NCI-H1417 (cell line): ENCODE measurements at places on chromosomes 12 and 14.

DNA sequence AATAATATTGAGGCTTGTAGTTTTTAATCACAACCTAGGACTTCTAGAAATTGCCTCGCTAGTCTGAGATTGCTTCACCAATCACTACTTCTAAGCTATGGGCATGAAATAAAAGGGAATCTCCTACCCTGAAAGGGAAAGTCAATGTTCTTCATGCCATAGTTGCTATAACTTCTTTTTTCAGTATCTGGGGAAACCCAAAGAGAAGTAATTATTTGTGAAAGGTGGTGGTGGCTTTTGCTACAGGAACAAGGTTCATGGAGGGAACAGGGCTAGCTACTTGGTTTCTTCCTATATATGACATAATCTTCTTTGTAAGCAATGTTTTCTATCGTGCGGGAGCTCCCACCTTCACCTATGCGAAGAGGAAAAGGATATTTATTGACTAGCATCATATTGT is 61.6 kb upstream of the DNM1L start:
- DNase-seq: no peak

- peak; percentile 29 for DNase-seq
Measured at GRCh38 chr14:54003064-54003463, 46.4 kb upstream of the BMP4 start.

GRCh38 chr12:6753772-6754356 is 923 bp upstream of the MLF2 start:
- DNase-seq: no peak

- no peak for DNase-seq
Measured at GRCh38 chr14:74792249-74793039, 29.3 kb downstream of the YLPM1 start.

DNA sequence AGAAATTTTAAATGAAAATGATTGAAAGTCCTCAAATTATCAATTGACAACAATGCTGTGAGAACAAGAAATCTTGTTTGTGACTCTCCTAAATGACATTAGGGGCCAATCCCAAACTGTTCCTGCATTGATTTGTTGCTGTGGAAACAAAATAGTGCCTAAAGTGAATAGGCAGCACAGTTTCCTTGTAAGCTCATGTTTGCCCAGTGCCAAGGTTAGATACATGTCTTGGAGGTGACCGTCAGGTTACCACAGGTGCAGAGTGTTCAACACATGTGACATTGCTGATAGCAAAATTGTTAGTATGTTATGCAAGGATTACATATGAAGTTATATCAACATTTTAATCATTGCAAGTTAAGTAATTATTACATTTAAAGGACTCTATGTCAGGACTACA is 292.6 kb downstream of the ACSS3 start:
- no peak for DNase-seq

DNA sequence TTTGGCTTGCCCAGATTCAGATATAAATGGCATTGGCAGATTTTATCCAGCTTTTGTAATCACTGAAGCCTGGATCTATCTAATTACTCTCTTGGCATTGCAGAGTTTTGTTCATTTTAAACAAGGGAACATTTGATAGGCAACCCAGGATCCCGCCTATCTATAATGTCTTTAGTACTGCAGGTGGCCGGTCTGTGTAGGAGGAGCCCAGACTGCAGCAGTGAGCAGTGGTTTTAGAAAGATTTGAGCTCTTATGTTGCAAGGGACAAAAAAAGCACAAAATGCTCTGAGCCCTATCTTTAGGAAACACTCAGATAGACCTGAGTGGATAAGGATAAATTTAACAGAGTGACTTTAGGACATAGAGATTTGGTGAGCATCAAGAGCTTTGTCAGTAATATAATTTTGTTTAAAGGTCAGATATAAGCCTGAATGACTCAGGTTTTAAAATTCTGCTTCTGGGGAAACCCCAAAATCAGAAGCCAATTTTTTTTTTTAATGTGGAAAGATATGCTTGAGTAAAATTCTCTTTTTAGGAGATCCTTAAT is 165.5 kb downstream of the SLC5A8 start:
- DNase-seq: no peak

DNA sequence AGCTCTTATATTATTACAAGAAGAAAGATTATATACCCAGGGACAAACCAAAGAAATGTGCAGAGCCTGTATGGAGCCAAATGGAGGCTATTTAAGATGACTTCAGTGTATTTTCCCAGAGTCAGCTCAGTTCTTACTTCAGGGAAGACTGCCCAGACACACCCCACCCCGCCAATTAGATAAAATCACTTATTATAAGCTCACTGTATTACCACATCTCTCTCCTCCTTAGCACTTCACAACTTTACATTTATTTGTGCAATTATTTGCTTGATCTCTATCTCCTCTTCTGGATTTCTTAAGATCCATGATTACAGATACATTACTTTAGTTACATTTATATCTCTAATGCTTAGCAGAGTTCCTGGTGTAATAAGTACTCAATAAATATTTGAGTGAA is 24.7 kb upstream of the WDR89 start:
- no peak for DNase-seq

DNA sequence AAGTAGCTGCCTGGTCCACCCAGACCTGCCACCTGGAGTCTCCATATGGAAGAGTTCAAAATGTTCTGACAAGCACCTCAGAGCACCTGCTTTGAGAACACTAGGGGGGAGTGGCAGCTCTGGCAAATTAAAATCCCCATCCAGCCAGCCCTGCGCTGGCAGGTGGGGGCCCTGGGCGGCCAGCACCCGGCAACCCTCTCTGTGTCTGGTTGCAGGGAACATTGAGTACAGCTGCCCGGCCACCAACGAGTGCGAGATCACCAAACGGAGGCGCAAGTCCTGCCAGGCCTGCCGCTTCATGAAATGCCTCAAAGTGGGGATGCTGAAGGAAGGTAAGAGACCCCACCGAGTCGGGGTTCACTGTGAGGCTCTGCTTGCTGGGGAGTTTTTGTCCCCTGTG is 86.4 kb downstream of the ESRRB start:
- no peak for DNase-seq

- DNase-seq: no peak
Measured at GRCh38 chr12:52316290-52316689, 4.9 kb downstream of the KRT83 start.

DNA sequence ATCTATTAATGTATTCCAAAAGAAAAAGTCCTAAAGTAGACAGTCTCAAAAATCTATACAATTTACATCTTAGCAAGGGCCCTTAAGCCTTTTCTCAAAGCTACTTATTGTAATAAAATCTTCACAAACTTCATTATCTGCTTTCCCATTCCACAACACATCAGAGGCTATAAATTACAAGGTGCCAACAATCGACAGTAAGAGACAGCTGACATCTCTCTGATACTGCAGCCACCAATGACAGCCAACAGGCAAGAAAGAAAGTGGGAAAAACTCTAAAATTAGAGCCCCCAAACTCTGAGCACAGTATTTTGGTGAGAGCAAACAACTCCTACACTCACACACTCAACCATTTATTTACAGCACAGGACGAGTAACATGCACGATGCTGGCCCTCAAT is 2.2 kb downstream of the ANGEL1 start:
- DNase-seq: no peak

GRCh38 chr14:24437020-24437735 is 5.4 kb downstream of the SDR39U1 start:
- no peak for DNase-seq

- DNase-seq: no peak
Measured at GRCh38 chr12:25896981-25897380, 61.5 kb upstream of the RASSF8 start.

GRCh38 chr14:50714450-50715073 is 46.5 kb upstream of the SAV1 start:
- no peak for DNase-seq

- peak; percentile 74 for DNase-seq
Measured at GRCh38 chr12:111201036-111201435, 167.9 kb downstream of the PHETA1 start.

- no peak for DNase-seq
Measured at GRCh38 chr14:102196902-102197230, 57.2 kb downstream of the WDR20 start.

DNA sequence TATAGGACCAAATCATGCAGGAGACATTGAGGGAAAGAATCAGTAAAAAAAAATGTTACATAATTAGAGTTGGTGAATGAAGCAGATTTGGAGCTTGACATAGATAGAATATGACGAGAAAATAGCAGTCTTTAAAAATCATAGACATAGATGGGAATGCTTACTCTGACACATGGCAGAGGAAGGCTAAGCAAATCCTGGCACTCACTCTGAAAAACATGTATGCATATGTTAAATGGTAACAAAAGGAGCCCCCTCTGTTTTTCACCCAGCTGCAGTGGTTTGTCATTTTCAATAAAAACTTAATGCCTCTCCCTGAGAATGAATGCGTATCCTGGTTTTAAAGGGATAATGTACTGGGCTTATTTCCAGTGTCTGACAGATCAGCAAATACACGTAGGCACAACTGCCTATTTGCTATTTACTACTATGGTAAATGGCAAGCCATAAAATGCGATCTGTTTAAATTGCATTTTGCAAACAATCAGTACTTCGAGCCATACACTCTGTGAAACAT is 561.2 kb upstream of the SEL1L start:
- no peak for DNase-seq

DNA sequence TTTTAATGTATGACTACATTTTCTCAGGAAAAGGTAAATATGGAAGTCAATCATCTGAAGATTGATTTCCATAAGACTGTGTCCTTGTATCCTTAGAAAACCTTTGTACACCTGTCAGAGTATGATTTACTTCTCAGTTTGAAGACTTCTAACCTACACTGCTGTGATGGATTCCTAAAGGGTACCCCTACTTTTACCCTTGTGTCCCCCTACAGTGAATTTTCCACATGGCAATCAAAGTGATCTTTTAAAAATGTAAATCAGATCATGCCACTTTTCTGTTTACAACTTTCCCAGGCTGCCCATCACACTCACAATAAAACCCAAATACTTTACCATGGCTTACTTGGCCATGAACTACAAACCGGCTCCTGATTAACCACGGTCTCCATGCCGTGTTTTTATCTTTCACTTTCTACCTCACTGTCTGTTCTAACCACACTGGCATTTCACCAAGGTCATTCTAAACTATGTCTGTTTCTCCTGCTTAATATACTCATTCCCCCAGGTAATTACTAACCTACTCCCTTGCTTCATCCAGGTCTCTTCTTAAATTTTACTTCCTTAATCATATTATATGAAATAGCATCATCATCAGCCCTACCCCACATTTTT is 8.1 kb downstream of the DNAI7 start:
- DNase-seq: no peak

DNA sequence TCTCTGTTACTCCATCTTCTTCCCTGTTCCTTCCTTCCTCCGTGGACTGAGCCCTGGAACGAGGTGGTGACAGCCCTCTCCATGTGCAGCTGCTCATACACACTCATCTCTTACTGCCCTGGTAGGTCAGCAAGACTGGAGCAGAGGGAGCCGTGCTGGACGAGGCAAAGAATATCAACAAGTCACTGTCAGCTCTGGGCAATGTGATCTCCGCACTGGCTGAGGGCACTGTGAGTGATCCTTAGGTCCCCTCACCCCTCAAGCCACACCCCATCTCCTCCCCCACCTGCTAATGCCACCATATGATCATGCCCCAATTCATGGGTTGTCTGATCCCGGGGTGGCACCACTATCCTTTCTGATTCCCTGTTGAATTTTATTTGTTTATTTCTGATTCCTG is 19.0 kb downstream of the KIF5A start:
- no peak for DNase-seq

- no peak for DNase-seq
Measured at GRCh38 chr12:77841521-77841920, 10.8 kb downstream of the NAV3 start.

GRCh38 chr12:26730481-26731350 is 102.3 kb downstream of the ITPR2 start:
- DNase-seq: no peak

- DNase-seq: no peak
Measured at GRCh38 chr12:52699960-52700359, 3.4 kb downstream of the KRT77 start.

GRCh38 chr12:105910030-105910429 is 228.7 kb downstream of the NUAK1 start:
- DNase-seq: no peak

DNA sequence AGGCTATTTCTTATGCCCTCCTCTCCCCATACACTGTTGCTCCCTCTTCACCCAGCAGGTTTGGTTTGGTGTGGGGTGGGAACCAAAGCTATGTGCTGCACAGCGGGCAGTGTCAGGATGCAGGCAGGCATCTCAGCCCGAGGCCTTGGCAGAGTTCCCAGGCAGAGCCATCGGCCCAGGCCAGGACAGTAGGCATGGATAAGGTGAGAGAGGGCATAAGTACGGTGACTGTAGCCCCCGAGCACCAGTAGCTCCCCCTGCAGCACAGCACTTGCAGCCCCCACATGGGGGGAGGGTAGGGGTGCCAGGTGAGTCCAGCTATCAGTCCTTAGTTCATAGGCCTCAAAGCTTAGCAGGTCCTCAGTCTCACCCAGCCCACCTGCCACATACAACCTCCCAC is 7.2 kb downstream of the KLHL33 start:
- DNase-seq: no peak

GRCh38 chr12:90984114-90984513 is 20.7 kb downstream of the EPYC start:
- no peak for DNase-seq

DNA sequence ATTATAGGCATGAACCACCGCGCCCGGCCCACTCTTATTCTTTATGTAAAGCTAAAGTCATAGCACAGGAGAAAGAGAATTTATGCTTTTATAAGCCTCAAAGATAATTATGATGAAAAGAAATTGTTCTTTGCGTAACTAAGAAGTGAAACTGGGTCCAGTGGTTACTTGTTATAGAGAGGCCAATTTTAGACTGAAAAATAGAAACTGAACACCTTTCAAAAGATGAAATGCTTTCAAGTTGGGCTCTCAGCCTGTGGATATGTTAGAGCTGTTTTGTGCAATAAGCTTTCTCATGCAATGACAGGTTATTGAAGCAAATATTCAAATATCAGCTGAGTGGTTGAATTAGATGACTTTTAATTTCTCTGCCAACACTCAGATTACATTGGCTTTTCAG is 7.9 kb downstream of the TMEM253 start:
- no peak for DNase-seq

GRCh38 chr12:57741413-57741789 is 2.9 kb upstream of the AGAP2 start:
- DNase-seq: no peak

DNA sequence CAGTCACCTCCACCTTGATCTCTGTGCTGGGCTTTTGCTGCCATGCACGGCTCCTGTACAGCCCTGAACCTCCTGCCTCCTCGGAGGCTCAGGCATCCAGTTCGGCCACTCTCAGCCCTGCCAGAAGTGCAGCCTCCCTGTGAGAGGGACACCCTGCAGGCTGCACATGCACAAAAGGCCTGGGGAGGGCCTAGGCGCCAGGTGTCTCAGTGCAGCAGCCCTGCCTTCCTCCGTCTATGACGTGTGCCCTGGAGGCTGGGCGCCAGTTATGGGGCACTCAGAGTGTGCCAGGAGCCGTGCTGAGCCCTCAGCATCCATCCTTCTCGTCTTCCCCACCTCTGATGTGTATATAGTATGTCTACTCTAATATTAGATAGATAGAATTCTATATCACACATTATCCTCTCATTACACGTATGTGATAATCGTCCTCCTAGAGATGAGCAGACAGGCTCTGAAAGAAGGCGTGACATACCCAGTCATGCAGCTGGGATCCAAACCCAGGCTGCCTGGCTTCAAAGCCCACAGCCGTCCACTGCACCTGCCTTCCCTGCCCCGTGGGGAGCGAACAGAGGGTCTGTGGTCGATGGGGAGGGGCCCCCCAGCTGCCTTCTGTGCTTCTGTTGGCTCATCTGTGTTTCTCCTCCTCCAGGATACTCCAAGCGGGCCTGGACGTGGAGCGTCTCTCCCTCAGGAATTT is 101.1 kb downstream of the B4GALNT3 start:
- DNase-seq: peak; percentile 49
